ENCODE measurements at places on chromosomes 12 and 14. TPM values are rescaled to one million over a fixed set of nuclear protein-coding genes. Genes with fewer than 3 reads are reported as not detected.
A peak's percentile ranks its signal among the peaks of the same experiment; 100 is the strongest.

Gene SDSL
- 2.7 TPM for total RNA-seq

Gene MED13L
- 141 TPM for total RNA-seq

Gene ANAPC7
- 35.0 TPM for total RNA-seq

Gene NTF3
- 1.2 TPM for total RNA-seq

Gene P2RX4
- 41.9 TPM for total RNA-seq

Gene NEUROD4
- total RNA-seq = not detected

Gene SLC4A8
- total RNA-seq = 0.97 TPM

Gene SLC10A1
- total RNA-seq = not detected

Gene KRT73
- total RNA-seq = not detected

DNA sequence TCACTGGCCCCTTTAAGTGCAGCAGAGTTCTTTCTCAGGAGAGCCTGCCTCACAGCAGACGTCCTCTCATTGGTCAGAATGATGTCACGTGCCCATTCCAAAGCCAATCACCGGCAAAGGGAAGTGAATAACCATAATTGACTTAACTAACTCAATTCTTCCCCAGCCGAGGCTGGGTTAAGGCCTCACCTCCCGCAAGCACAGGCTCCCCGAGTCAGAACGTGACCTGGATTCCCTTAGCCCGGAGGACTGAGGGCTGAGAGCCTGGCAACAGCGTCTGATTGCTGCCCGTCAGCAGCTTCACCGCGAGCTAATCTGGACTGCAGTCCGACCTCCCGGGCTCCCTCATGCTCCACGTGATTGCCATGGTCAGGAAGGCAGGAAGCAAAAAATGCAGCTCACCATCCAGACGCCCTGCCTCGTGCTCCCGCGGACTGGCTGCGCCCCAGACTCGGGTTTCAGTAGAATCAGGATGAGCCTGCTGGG is 92.1 kb upstream of the FZD10 start:
- H3K36me3 ChIP-seq = no peaks in the 10 kb centered on the region
- H3K4me1 ChIP-seq = no peaks in the 10 kb centered on the region
- H3K4me3 ChIP-seq = no peak overlapping the region
- DNase-seq = no peak

DNA sequence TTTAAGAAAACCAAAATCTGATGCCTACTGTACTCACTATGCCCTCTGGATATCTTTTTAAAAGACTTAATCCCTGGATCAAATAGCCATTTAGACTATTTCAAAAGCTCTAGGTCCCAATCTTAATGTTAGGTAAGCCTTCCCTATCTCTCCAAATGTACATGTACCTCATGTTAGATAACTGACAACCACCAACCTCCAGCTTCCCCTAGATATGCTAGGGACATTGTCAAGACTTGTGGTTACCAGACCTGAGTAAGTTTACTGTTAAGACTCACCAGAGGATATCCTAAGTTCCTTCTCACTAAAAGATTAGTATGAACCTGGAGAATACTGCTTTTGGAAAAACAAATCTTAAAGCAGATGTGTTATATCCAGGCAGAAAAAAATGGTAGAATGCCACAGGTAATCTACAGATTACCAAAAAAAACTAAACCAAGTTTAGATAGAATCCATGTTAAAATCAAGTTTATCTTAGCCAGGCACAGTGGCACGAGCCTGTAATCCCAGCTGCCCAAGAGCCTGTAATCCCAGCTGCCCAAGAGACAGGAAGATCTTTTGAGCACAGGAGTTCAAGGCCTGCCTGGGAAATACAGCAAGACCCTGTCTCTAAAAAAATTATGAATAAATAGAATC is 9.7 kb downstream of the NAP1L1 start:
- H3K4me1 ChIP-seq = peaks cover 9% of the 10 kb centered on the region
- H3K4me3 ChIP-seq = no peak overlapping the region
- DNase-seq = no peak
- H3K36me3 ChIP-seq = no peaks in the 10 kb centered on the region

DNA sequence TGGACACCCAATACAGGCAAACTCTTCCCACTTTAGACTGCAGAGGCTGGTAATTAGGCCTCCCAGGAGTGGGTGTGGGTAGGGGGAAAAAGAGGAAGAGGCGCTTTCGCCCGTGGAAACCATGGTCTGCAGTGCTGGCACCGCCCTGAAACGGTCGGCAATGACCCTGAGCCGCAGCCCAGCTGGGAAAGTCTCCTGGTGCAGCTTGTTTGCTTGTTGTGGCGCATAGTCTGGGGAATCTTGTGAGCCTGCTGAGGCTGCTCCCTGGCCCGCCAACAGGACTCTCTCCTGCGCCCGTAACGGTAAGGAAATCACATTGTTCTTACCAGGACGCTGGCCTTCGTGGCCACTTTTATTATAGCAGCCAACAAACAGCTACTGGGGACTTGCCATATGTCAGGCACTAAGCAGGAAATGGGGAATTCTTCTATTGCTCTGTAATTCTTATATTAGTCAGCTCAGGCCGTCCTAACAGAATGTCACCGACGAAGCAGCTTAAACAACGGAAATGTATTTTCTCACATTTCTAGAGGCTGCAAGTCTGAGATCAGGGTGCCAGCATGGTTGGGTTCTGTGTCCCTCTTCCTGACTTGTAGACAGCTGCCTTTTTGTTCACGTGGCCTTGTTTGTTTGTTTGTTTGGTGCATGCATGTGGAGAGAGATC is 52.5 kb upstream of the RIN3 start:
- no peaks in the 10 kb centered on the region for H3K27me3 ChIP-seq
- H3K27ac ChIP-seq = peak overlapping the region; percentile 65
- H3K36me3 ChIP-seq = no peaks in the 10 kb centered on the region
- peaks cover 18% of the 10 kb centered on the region for H3K4me1 ChIP-seq
- no peak for DNase-seq

- no peak for DNase-seq
- H3K4me1 ChIP-seq = peaks cover 57% of the 10 kb centered on the region
- peak overlapping the region; percentile 72 for H3K27ac ChIP-seq
- peaks cover 52% of the 10 kb centered on the region for H3K36me3 ChIP-seq
These were observed 15.4 kb upstream of the SELPLG start for GRCh38 chr12:108649126-108649525.

GRCh38 chr14:24437020-24437735 is 5.4 kb downstream of the SDR39U1 start:
- no peaks in the 10 kb centered on the region for H3K27me3 ChIP-seq
- peak; percentile 74 for DNase-seq
- no peak overlapping the region for H3K4me3 ChIP-seq
- H3K4me1 ChIP-seq = peaks cover 69% of the 10 kb centered on the region
- H3K36me3 ChIP-seq = peaks cover 61% of the 10 kb centered on the region
- peak overlapping the region; percentile 44 for H3K27ac ChIP-seq

DNA sequence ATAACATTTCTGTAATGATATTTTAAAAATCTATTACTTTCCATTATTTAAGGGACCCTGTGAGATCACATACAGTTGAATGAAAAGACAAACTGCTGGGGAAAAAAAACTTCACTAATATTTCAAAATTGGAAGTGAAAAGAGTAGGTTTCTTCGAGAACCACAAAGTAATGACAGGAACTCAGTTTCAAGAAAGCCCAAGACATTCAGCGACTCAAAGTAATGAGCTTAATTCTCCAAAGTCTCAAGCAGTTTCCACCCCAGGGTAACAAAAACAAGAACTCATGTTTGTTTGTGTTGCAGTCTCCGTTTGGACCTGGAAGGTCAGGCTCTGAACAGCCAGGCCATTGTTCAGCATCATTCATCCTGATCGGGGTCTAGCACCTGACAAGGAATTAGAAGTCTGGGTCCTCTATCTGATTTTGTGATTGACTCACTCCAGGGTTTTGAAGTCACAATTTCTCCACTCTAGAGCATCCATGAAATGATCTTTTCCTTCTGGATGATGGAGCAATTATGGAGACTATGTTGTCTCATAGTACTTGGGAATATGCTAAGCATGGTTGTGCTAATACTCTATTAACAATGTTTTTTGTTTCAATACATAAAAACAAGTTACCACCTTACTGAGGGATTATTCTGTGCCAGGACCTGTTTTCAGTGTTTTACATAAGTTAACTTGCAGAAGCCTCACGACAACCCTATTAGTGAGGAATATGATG is 126.9 kb downstream of the SLC25A21 start:
- no peak overlapping the region for H3K27ac ChIP-seq
- H3K4me3 ChIP-seq = no peak overlapping the region
- H3K4me1 ChIP-seq = no peaks in the 10 kb centered on the region
- no peaks in the 10 kb centered on the region for H3K36me3 ChIP-seq

- H3K27me3 ChIP-seq = no peaks in the 10 kb centered on the region
- H3K27ac ChIP-seq = peak overlapping the region; percentile 41
- no peak overlapping the region for H3K4me3 ChIP-seq
- no peak for DNase-seq
These were observed 3.7 kb downstream of the SELPLG start for GRCh38 chr12:108629824-108630476.

DNA sequence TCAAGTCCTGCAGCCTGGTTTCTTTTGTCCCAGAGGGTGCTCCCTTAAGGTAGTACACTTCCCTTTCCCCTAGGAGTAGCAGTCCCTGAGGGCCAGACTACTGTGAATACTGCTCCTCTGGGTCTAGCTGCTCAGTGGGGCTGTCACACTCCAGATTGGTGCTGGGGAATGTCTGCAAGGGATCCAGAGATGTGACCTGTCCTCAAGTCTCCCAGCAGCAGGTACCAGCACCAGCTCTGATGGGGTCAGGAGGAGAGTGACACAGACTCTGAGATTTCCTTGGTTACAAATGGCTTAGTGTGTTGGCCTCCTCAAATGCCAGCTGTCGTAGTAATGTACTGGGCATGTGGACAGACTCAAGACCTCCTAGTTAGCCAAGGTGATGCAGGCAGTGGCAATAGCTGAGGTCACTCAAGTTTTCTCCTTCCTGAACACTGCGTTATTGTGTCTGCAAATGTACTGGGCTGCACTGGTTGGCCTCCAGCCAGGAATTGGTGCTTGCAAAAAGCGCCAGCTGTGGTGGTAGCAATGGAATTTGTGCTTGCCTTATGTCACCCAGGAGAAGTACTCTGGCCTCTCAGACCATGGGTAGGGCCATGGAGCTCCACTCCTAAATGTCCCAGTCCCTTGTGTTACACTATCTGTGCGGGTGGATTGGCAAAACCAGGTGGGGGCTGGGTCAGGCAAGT is 36.4 kb upstream of the AEBP2 start:
- H3K4me1 ChIP-seq = no peaks in the 10 kb centered on the region
- no peaks in the 10 kb centered on the region for H3K27me3 ChIP-seq
- no peak for DNase-seq
- no peak overlapping the region for H3K4me3 ChIP-seq
- no peaks in the 10 kb centered on the region for H3K36me3 ChIP-seq

- H3K27me3 ChIP-seq = no peaks in the 10 kb centered on the region
- no peak for DNase-seq
- H3K36me3 ChIP-seq = peaks cover 5% of the 10 kb centered on the region
These were observed 39.9 kb downstream of the C14orf132 start for GRCh38 chr14:96079066-96079465.

GRCh38 chr12:93288626-93289025 is 89.1 kb upstream of the NUDT4 start:
- H3K27ac ChIP-seq = peak overlapping the region; percentile 33
- DNase-seq = no peak

- no peak overlapping the region for H3K27ac ChIP-seq
- no peak overlapping the region for H3K4me3 ChIP-seq
- no peaks in the 10 kb centered on the region for H3K27me3 ChIP-seq
- DNase-seq = no peak
- no peaks in the 10 kb centered on the region for H3K36me3 ChIP-seq
- H3K4me1 ChIP-seq = no peaks in the 10 kb centered on the region
These were observed 1010.5 kb upstream of the NOVA1 start for GRCh38 chr14:27608377-27608776.

DNA sequence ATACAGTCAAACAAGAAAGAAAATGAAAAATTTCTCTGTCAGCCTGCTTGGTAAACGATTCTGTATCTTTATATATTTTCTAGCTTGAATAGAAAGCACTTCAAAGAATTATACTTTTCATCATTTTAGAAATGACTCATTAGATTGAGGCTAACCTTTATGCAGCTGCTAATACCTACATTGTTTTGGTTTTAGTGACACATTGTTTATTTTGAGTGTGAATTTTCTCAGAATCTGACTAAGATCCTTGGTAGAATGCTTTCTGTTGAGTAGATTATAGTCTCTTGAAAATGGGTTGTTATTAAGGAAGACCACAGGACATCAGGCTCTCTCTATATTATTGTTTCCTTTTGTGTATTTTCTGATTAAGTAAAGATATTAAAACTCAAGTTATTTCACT is at the start of gene PMCH:
TSS of gene PMCH (minus strand) at position 45 of the 400 bp plus-strand sequence. CDS start 63 bp downstream, outside the sequence.
- no peak within 1 kb of the TSS for H3K4me3 ChIP-seq
- H3K27me3 ChIP-seq = no peaks in the 10 kb centered on the region
- no peak within 1 kb of the TSS for H3K27ac ChIP-seq
- H3K4me1 ChIP-seq = no peaks in the 10 kb centered on the region

DNA sequence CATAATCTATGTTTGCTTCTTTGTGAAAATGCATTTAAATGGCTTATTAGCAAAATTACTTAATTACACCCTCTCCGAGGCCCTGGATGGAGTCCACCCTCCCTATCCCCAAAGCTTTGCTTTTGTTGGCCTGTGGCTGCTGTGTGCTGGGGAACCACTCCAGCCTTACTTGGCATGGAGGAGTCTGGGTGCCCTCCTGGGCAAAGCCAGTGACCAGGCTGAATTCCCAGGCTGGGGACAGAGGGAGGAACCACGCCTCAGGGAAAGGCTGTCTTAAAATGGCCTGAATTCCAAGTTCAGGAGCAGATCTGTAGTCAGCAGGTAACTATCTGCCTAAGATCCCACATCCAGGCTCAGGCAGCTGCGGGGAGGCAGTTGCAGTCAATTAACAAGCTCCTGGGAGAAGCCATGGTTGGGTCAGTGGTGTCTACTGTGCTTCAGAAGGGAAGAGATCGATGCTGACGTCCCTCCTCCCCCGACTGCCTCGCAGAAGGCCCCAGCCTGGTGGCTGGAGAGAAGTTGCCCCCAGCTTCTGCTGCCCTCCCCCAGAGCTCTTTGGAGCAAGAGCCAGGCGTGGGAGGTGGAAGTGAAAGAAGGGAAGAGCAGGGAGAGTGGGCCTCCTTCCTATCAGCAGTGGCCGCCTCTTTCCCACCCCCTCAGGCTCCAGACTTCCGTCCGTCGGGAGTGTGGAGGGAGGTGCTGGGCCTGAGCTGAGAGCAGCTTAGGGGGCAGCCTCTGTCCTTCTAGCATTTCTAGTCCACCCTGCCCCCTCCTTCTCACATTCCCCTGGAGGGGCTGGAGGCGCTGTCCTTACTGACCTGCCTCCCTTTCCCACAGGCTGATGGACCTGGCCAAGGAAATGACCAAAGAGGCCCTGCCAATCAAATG is 11.3 kb downstream of the VASH1 start:
- no peak overlapping the region for H3K4me3 ChIP-seq
- peak overlapping the region; percentile 78 for H3K27ac ChIP-seq
- peaks cover 21% of the 10 kb centered on the region for H3K36me3 ChIP-seq
- no peak for DNase-seq

DNA sequence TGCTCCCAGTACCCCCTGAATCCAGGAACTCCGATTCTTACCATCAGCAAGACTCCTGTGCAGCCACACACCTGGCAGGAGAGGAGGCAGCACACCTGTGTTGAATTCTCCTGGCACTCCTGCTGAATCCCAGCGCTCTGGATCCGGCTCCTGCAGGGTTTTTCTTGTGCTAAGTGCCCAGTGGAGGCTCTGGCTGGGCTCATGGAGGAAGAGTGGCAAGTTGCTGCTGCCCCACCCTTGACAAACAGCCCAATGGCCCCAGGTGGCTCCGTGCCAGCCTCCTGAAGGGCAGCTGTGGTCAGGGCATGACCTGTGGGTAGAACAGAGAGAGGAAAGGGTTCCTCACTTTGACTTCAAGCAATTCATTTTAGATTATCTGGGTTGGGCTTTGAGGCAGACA is 20.0 kb downstream of the CRACR2A start:
- no peaks in the 10 kb centered on the region for H3K4me1 ChIP-seq
- H3K4me3 ChIP-seq = no peak overlapping the region
- no peak for DNase-seq
- H3K27ac ChIP-seq = no peak overlapping the region
- H3K27me3 ChIP-seq = no peaks in the 10 kb centered on the region
- no peaks in the 10 kb centered on the region for H3K36me3 ChIP-seq
